ENCODE measurements at places on chromosomes 3 and 15.

DNA sequence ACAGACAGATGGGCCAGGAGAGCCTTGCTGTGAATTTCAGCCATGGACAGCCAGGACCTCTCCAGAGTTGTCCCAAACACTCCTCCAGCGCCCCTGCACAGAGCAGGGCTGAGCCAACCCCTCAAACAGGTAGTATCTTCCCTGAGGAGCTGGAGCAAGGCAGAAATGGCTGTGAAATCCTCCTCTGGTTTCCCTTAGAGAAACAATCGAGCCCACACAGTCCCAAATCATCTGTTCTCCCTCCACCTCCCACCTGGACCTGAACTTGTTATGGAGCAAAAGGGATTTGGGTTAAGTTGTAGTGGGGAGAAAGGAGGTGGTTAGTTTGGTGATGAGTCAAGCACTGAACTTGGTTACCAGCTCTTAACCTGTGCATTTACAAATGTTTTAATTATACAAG is 205.7 kb upstream of the BHLHE40 start:
- H3K27me3 ChIP-seq = no peaks in the 10 kb centered on the region
- no peak for DNase-seq
- H3K4me1 ChIP-seq = peaks cover 18% of the 10 kb centered on the region

GRCh38 chr15:25242166-25242879 is 196.5 kb downstream of the UBE3A start:
- no peaks in the 10 kb centered on the region for H3K4me1 ChIP-seq
- H3K27ac ChIP-seq = no peak overlapping the region

DNA sequence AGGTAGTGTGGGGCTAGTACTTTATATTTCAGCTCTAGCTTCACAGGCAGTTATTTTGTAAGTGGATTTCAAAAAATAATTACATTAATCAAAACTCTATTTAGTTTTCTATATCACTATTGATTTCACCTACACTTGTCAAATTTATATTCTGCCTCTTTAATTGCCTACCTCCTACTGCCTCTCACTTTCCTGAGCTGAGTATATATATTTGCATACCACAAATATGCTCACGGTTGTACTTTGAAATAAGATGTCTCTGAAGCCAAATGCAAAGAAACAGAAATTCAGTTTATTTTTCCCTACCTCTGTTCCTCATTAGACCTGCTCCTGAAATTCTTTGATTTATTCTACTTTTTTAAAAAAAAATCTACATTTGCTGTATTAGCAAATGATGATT is 309.3 kb upstream of the TGFBR2 start:
- H3K4me3 ChIP-seq = no peak overlapping the region
- H3K27me3 ChIP-seq = no peaks in the 10 kb centered on the region
- no peak overlapping the region for H3K27ac ChIP-seq
- DNase-seq = no peak

DNA sequence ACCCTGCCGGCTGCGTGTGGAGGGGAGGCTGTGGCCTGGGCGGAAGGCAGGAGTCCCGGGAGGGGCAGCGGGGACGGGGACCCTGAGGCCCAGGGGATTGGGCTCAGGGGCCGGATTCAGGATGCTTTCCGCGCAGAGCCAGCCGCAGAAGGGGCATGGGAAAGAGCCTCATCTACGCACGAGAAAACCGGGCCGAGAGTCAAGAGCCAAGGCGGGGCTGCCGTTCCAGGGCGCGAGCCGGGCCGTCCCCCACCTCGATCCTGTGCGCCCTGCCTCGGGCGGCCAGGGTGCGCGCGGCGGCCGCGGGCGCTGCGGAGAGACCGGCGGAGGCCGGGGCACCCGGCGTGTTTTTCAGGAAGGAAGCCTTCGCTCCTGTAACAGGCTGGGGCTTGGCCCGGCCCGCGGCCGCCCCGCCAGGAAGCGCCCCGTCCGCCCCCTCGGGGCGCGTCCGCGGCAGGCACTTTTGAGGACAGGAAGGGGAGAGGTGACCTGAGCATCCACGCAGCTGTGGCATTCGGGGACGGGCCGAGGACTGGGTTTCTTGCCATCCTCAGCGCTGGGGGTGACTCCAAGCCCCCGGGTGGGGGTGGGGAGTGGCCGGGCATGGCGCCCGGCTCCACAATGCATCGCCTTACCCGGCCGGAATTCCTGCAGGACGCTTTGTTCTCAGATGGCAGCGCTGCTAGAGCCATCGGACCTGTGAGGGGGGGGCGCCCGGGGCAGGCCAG is 62.3 kb upstream of the GATA2 start:
- H3K36me3 ChIP-seq = no peaks in the 10 kb centered on the region
- H3K27ac ChIP-seq = no peak overlapping the region
- no peak overlapping the region for H3K4me3 ChIP-seq
- peaks cover 18% of the 10 kb centered on the region for H3K27me3 ChIP-seq
- H3K4me1 ChIP-seq = no peaks in the 10 kb centered on the region
